ENCODE measurements at places on chromosomes 3 and 15. TPM values are rescaled to one million over a fixed set of nuclear protein-coding genes. Genes with fewer than 3 reads are reported as not detected.
A peak's percentile ranks its signal among the peaks of the same experiment; 100 is the strongest.

SLC28A2 gene
- total RNA-seq: 0.08 TPM

INSYN1 gene
- total RNA-seq: 0.53 TPM

PEX5L gene
- total RNA-seq: 1.7 TPM

CYP8B1 gene
- total RNA-seq: not detected

CLDN16 gene
- not detected for total RNA-seq

GREM1 gene
- total RNA-seq: not detected

TTC14 gene
- total RNA-seq: 56.6 TPM

KNG1 gene
- total RNA-seq: not detected

EPHB1 gene
- total RNA-seq: 4.4 TPM

CAPN3 gene
- total RNA-seq: not detected

ALDH1A3 gene
- 0.39 TPM for total RNA-seq

CALML4 gene
- total RNA-seq: 1.6 TPM

SMCO1 gene
- 0.14 TPM for total RNA-seq

DNA sequence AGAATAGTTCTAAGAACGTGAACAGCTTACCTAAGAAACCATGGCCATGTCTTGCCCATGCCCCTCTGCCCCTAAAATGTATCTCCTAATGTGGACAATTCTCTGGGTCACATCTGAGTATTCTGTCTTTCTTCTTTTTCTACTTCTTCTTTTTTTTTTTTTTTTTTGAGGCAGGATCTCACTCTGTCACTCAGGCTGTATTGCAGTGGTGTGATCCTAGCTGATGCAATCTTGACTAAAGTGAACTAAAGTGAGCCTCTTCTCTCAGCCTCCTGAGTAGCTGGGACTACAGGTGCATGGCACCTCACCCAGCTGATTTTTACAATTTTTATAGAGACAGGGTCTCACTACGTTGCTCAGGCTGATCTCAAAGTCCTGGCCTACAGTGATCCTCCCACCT is 204.8 kb upstream of the ZPLD1 start:
- no peak for DNase-seq

DNA sequence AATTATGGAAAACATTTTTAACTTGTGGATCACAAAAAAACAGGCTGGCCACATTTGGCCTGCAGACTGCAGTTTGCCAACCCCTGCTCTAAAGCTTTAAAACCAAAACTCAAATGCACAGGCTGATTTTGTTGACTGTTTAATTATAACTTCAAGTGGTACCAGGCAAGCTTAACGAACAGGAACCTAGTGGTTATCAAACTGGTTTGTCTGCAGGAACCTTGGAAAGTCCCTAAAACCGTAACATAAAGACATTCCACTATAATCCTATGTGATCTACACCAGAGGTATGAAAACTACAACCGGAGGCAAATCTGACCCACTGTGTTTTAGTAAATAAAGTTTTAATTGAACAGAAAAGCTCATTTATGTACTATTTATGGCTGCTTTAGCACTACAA is 52.4 kb downstream of the TBL1XR1 start:
- DNase-seq: no peak

- no peak for DNase-seq
Observed at GRCh38 chr15:93124126-93124525, 35.1 kb upstream of the RGMA start.

DNA sequence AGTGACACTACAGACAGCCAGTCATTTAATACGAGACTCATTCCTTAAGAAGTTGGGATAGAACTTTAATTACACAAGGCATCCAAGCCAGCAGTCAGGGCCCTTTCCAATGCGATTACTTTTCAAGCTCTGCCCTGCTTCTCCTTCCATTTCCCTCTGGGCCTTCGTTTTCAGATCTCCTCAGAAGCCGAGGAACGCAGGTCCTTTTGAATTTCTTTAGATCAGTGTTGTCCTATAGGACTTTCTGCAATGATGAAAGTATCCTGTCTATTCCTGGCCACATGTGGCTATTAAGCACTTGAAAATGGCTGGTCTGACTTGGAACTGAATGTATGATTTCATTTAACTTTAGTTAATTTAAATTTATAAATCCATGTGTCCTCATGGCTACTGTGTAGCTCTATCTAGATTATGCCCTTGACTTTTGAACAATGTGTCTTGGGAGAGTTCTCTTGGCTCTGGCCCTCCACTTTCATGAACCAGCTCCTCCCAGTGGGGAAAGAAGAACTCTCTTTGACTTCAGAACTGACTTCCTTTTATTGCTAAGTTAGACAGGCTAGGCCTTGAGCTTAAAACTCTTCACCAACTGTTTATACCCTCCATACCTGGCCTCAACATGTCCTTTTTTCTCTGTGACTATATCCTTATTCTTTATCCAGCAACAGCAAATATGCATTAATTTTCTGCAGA is 22.6 kb downstream of the TGFBR2 start:
- no peak for DNase-seq

GRCh38 chr15:55737373-55737772 is 5.6 kb downstream of the PRTG start:
- peak; percentile 3 for DNase-seq

GRCh38 chr3:123395235-123395634 is 53.7 kb downstream of the ADCY5 start:
- no peak for DNase-seq

DNA sequence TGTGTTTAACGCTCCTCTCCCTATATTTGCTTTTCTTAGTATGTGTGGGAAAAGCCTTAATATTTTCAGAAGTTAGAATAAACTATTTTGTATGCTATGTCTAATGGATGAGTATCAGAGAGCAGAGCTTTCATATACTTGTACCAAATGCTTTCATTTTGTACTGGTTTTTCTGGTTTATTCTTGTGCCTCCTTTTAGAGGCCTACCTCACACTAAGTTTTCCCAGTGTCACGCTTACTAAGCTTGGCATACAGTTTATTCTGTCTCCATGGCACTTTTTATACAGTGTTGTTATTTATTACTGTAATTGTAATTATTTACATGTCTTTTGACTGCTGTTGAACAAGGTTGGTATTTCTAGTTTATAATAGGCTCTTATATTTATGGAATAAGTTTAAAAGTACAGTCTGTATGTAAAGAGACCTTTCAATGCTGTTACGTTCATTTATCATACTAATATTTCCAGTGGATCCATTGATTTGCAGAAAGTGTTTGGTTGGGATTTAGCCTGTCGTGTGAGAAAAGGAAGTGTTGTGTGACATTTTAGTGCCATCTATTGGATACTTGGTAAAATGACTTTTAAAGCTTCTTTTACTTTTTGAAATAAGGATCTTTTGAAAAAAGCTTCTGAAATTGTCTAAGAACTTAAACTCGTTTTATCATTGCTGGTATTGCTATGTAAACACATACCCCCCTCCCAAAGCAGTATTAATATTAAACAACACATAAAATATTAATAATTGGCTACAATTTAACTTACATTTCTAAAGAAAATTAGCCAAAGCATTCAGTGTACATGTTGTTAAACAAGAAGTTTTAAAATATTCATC is 5.2 kb upstream of the EBLN2 start:
- peak; percentile 24 for DNase-seq

DNA sequence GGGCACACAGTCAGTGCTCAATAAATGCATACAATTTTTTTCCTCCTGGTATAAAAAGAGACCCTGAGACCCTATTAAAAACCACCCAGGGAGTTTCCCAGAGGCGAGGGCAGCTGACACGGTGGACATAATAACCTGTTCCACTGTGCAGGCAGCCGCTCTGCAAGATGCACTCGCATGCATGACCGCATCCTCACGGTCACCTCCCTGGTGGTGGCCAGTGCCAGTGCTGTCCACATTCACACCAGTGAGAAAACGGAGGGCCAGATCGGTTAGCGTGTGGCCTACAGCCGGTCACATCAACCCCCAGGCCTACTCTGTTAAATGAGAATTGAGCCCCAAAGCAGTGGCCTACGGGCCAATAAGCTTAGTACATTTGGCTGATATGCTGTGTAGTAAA is 24.8 kb downstream of the SH3BP5 start:
- no peak for DNase-seq

- no peak for DNase-seq
Observed at GRCh38 chr3:125511420-125512118, 8.4 kb downstream of the SNX4 start.

GRCh38 chr15:87365186-87365585 is 891.4 kb downstream of the NTRK3 start:
- peak; percentile 75 for DNase-seq

GRCh38 chr3:122857019-122857418 is 62.1 kb downstream of the SLC49A4 start:
- DNase-seq: no peak

- no peak for DNase-seq
Observed at GRCh38 chr15:94417501-94418293, 186.3 kb downstream of the MCTP2 start.

- no peak for DNase-seq
Observed at GRCh38 chr3:172097585-172097984, 58.2 kb downstream of the FNDC3B start.

DNA sequence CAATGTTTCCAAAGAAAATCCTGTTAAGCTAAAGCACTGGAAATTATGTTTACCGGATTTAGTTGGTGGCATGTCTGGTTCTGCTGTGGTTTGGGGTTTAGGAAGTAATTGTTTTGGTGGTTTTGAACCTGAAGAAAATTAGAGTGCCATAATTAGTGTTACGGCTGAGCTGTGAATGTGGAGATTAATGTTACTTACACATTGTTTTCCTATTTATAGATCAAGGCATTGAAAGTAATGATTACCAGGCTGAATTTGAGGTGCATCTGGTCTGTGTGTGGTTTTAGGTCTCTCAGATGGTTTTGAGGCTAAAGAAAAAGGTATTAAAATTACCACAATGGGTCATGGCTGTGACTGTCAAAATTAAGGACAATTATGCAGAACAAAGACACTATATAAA is 128.9 kb downstream of the TFG start:
- no peak for DNase-seq

DNA sequence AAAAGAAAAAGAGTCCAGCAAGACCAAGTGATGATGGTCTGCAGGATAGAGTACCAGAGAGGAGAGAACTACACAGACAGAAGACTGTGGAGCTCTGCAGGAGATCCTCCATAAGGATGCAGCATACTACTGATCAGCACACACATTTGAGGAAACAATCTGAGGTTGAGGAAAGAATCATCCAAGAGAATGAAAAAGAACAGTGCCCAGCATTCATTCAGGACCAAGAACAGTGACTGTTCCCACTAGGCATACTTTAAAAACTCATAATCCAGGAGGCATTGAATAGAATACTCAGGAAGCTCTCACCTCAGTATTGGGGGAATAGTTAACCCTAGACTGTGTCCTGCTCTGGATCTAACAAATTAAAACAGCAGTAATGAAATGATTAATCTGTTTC is 54.9 kb downstream of the THSD4 start:
- DNase-seq: no peak

- DNase-seq: no peak
Observed at GRCh38 chr3:71492974-71493771, 90.4 kb downstream of the FOXP1 start.

- peak; percentile 51 for DNase-seq
Observed at GRCh38 chr3:134630506-134630905, 20.3 kb downstream of the KY start.
